Activated CD4-positive, alpha-beta T cell treated with anti-CD3 and anti-CD28 coated beads for 48 hours (primary cell): ENCODE measurements at places on chromosomes 4 and X.
A peak's percentile ranks its signal among the peaks of the same experiment; 100 is the strongest.

- DNase-seq = no peak
Observed at GRCh38 chr4:133130171-133130570, 18.9 kb upstream of the PCDH10 start.

GRCh38 chr4:89837385-89837992 is 528 bp upstream of the SNCA start:
- peak; percentile 43 for DNase-seq

DNA sequence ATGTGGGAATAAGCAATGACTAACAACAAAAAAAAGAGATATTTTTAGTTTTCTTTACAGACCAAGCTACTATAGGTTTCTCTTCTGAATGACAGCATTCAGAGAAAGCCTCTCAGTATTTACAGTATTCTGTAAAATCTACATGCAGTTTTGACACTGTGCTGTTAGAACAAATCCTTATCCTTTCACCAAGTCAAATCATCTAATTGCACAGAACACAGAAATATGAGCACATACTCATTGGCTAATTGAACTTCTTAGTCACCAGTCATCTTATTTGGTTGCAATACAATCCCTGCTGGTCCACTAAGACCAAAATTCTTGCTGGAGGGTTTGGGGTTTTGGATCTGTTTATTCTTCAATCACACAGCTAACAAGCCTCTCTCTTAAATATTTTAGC is 5.7 kb downstream of the ACOT9 start:
- DNase-seq = no peak

GRCh38 chrX:129360175-129360574 is 163.1 kb downstream of the SMARCA1 start:
- DNase-seq = peak; percentile 56

GRCh38 chr4:124777007-124777406 is 64.5 kb upstream of the ANKRD50 start:
- no peak for DNase-seq

DNA sequence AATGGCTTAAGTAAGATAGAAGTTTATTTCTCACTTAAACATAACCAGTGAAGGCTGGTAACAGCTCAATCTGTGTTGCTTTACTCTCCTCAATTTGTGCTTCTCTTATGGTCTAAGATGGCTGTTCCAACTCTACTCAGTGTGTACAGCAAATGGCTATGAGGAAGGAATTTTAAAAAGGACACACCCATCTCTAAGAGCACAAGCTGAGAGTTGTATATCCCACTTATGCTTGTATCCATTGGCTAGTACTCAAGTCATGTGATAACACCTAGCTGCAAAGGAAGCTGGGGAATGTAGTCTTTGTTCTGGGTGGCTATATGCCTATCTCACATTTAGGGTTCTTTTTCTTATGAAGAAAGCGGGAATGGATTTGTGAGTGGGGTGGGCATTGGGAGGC is 63.3 kb downstream of the GPAT3 start:
- DNase-seq = no peak

GRCh38 chr4:185286571-185286970 is 77.2 kb downstream of the SNX25 start:
- DNase-seq = no peak
